NCI-H187 treated with DMSO at 0.1 percent for 48 hours (cell line): ENCODE measurements at places on chromosomes 1 and 21.

DNA sequence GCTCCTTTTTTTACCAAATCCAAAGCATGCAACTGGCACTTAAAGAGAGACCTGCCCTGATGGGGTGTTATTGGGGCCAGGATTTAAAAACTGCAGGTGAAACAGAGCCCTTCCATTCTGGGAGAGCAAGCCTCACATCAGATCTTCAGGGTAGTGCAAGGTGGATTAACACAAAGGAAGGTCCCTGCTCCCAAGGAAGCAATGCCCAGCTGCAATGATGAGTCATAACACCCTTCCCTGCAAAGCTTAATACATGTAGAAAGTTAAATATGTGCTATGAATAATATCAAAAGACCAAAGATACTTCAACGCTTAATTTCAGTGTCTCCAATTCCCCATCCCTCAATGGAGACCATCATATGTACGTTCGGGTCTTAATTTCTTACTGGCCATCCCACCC lies 508.0 kb downstream of the OMA1 start:
- no peak for DNase-seq

- DNase-seq, result no peak
Observed at GRCh38 chr1:66937529-66938234, 12.9 kb downstream of the MIER1 start.

- no peak for DNase-seq
Observed at GRCh38 chr1:235818632-235819136, 48.0 kb downstream of the LYST start.

DNA sequence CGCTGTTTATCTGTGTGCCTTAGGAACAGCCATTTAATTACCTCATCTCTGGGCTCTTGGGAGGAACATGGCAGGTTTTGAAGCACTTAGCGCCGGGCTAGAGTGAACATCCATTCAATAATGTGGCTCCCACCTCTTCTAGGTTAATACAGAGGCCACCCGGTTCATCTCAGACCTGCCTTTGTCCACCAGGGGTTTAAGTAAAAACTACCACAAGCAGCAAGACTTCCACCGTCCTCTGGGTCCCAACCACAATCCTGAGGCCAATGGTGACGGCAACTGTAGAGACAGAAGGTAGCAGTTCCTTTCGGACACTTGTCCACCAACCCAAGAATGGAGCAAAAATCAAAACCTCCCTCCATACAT lies 924 bp upstream of the DDOST start:
- DNase-seq, result no peak

DNA sequence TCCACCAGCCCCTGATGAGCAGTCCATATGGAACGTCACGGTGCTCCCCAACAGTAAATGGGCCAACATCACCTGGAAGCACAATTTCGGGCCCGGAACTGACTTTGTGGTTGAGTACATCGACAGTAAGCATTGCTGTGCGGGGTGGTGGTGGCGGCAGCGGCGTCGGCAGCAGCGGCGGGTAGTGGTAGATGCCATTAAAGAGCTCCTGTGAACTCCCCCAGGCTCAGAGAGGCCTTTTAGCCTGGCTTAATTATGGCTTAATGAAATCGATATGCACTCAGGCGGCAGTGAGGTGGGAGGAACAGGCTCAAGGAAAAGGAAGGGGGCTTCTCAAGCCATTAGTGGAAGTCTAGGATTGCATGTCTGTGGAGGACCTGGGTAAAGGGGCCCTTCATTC lies 41.9 kb upstream of the CNTN2 start:
- no peak for DNase-seq
